T1000 (cell line): ENCODE measurements at places on chromosomes 16 and 17.

DNA sequence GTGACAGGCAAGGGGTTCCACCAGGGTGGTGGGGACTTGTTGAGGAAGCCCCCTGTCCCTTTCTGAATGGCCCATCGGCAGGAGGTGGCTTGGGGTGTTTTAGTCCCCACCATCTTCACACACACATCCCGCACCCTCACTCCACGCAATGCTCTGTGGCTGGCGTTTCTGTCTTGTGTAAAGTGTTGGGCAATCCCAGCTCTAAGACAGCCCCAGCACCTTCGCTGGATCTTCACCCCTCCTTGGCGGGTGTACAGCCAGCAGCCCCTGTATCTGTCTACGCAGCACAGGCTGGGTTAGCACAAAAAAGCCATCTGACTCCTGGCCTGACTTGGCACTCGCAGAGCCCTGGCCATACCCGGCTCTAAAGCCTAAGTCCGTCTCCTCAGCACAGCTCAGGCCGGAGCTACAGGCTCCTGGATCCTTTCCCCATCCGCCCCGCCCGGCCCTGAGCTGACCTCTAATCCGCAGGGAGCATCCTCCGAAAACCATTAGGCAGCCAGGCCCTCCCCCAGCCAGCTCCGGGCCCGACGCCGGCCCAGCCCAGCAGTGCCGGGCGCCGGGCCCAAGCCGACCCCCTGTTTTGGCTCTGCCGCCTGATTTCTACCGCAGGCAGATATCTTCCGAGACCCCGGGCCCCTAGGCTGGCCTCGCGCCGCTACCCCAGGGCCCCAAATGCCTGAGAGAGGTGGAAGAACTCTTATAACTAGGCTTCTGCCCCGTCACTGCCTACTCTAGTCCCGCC lies 42.4 kb upstream of the TAC4 start:
- DNase-seq = no peak

DNA sequence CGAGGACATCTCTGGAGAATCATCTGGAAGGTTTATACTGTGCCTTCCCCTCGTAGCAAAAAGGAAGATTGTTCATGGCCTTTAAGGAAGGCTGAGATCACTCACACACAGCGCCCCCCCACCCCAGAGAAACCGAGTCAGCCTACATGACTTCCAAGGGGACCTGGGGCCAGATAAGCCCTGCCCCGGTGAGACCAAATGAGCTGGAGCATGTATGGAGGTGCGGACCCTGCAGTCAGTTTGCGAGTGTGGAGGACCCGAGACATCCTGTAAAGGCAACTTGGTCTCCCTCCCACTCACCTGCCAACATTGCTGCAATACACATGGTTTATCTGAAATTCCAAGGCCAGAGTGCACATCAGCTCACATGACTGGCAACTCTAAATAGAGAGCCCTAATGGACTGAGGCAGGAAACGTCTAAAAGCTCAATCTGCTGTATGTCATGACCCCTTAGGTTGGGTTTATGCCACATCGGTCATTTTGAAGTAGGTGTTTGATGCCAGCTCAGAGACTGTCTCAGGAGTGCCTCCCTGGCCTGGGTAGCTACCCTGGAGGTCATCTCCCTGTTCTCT lies 233.6 kb downstream of the CPPED1 start:
- no peak for DNase-seq

GRCh38 chr17:72053449-72053848 lies 67.4 kb upstream of the SOX9 start:
- DNase-seq = no peak

DNA sequence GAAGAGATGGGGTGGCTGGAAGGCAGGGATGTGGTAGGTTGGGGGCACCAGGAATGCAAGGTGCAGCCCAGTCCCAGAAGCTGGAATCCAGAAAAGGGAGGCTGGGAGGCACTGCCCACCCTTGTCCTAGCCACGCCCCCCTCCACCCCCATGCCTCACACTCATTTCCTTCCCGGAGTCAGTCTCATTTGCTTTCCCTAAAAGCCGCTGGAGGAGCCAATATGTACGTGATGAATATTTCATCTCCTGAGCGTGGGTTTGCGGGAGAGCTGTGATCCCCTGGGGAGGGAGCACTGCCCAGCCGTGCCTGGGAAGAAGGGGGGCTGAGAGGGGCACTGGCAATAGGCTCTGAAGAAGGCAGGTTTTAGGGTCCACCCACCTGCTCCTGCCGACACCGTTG lies 124.5 kb upstream of the LHX1 start:
- DNase-seq = no peak

DNA sequence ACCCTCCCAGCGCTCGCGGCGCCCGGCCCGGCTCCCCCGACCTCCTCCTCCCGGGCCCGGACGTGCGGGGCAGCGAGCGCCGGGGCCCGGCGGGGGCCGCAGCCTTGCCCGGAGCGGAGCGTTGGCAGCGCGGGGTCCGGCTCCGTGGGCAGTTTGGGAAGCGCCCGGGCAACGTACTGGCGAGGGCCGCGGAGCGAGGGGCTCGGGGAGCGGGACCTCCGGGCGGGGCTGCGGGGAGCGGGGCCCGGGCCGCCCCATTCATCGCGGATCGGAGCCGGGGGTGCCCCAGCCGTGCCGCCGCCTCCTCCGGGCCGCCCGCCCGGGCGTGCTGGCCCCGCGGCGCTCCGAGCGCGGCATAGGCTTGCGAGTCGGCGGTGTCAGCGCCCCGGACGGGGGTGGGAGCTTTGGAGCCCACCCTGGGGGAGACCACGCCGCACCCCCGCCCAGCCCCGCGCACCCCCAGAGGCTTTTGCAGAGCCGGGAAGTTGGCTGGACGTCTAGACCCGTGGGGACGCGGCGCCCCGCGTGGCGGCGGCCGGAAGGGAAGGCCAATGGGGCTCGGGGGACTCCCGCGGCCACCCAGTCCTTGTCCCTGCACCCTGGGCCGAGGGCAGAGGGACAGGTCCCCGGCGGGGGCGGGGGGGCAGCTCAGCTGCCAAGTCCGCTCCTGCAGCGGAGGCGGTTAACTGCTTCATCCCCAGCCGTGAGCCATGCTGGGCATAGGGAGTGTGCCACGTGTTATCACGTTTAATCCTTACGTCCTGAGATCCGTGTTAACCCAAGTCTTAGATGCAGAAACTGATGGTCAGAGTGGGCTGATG lies 852 bp downstream of the ZNF469 start:
- peak; percentile 20 for DNase-seq

- no peak for DNase-seq
Observed at GRCh38 chr16:22948603-22949368, 134.8 kb downstream of the HS3ST2 start.

DNA sequence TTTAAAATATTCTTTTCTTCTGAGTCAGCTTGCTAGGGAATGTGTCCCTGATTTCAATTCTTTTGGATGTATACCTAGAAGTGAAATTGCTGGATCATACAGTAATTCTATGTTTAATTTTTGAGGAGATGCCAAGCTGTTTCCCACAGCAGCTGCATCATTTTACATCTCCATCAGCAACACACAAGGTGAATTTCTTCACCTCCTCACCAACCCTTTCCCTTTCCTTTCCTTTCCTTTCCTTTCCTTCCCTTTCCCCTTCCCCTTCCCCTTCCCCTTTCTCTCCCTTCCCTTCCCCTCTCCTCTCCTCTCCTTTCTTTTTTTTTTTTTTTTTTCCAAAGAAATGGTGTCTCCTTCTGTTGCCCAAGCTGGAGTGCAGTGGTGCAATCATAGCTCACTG lies 45.4 kb upstream of the BRD7 start:
- DNase-seq = no peak

DNA sequence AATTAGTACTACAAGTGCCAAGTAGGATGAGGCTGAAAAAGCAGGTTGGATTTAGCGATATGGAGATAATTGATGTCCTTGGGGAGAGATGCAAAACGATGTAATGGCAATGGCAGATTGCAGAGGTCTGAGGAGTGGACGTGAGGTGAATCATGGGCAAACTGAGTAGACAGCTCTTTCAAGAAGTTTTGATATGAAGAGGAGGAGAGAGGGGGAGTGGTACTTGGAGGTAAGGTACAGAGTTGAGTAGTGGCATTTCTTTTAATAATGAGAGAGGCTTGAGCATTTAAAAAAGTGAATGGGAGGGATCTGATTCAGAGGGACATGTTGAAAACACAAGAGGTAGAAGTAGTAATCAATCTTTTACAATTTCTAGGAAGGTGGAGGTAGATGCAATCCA lies 17.7 kb upstream of the VPS4A start:
- no peak for DNase-seq

GRCh38 chr16:50282010-50282538 lies 15.7 kb downstream of the ADCY7 start:
- no peak for DNase-seq

DNA sequence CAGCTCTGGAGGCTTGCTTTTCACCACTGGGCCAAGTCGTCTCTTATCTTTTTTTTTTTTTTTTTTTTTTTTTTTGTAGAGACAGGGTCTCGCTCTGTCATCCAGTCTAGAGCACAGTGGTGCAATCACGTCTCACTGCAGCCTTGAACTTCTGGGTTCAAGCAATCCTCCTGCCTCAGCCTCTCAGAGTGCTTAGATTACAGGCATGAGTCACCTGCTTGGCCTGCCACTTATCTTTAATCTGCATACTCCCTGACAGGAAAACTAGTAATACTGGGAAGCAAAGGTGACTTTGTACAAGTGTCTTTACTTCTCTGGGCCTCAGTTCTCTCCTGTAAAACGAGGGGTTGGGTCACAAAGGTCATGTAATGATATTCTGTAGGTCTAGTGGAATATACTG lies 15.0 kb downstream of the NTN1 start:
- DNase-seq = no peak

DNA sequence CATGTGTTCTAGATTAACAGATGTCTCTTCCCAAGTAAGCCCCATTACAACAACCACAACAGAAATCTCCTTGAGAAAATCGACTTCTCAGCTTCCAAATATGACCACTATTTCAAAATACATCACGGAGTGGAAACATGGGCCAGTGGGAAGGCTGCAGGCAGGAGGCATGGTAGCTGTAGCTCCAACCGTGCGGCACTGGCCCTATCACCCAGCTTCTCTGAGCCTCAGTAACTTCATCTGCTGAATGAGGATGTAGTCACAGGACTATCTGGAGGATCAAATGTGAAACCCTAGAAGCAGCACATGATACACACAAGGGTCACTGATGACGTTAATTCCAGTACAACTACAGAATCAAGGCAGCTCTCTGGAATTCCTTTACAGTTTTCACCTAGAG lies 112.2 kb downstream of the VPS53 start:
- no peak for DNase-seq

- DNase-seq = no peak
Observed at GRCh38 chr16:88839745-88840599, 16.8 kb downstream of the GALNS start.

GRCh38 chr17:68101075-68101986 lies 65.8 kb downstream of the KPNA2 start:
- DNase-seq = peak; percentile 84

DNA sequence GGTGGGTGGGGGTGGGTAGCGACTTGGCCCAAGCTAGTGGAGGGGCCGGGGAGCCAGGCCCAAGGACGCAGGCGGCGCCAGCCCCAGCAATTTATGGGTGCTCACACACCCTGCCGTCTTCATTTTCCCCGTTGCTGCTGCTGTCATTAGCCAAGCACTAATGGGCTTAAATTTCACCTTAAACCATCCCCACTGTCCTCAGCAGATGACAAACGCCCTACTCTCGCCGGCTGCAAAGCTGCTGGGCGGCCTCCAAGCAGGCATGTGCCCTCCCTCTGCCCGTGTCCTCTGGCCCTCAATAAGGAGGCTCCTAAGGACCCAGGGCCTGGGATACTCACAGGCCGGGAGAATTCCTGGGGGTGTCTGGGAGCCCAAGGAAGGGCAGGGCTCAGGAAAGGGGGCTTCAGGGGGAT lies 66.1 kb downstream of the SREBF1 start:
- no peak for DNase-seq

DNA sequence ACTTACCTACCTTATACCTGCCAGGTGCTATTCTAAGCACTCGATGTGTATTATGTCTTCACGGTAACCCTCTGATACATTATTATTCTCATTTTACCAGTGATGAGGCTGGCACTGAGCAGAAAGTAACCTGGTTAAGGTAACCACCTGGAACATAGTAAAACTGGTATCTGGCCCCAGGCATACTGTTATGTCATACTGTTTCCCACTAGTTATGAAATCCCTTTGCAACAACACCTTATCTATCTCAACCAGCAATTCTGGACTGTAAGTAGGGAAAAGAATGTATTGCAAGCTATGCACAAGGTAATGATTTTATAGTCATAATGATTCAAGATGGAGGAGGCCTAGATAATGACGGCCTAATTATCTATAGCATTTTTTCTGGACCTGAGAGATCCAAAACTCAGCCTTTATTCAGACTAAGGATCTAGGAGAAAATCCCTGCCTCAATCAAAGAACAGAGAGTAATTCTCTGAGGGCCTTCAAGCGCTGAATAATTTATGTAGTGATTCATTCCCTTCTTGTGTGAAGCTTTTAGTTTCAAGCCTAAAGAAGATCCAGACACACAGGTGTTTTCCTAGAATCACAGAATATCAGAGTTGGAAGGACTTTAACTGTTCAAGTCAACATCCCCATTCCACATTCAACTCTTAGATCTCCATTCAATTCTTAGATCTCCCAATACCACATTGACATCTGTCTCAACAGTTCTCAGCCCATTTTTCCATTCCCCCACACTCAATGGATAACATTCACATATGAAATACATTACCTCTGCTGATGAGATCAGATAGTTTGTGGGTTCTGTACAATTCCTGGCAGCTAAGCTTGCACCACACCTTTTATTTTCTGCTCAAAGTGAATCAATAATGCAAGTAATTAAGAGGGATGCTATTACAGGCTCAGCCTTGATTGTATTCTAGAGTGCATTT lies 14.9 kb upstream of the MMD start:
- DNase-seq = no peak

GRCh38 chr16:50303041-50303604 lies 36.8 kb downstream of the ADCY7 start:
- no peak for DNase-seq

GRCh38 chr16:24332178-24332577 lies 76.0 kb downstream of the CACNG3 start:
- no peak for DNase-seq

- no peak for DNase-seq
Observed at GRCh38 chr17:36133602-36134236, 30.1 kb downstream of the CCL4 start.

DNA sequence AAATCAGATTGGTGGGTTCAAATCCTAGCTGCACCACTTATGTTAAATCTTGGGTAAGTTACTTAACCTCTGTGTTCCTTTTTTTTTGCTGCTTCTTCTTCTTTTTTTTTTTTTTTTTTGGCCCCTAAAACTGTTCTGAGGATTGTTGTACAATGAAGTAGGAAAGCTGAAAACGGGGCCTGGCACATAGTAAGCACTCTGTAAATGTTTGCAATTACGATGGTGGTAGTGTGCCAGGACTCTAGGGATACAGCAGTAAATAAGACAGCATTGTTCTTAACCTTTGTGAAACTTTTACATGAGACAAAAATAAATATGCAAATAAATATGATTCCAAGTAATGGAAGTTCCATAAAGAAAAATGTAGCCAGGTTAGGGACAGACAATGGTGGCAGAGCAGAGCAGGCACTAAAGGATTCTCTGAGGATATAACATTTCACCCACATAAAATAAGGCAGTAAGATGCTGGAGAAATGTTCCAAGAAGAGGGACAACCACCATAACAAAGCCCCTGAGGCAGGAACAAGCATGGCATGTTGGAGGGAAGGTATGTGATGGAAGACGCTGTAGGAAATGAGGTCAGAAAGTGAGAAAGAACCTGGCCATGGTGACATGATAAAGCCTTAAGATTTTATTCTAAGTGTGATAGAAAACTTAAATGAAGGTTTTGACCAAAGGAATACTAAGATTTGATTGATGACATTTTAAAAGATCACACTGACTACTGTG lies 127.3 kb downstream of the NLK start:
- no peak for DNase-seq
